ENCODE measurements at places on chromosomes 1 and 21.

DNA sequence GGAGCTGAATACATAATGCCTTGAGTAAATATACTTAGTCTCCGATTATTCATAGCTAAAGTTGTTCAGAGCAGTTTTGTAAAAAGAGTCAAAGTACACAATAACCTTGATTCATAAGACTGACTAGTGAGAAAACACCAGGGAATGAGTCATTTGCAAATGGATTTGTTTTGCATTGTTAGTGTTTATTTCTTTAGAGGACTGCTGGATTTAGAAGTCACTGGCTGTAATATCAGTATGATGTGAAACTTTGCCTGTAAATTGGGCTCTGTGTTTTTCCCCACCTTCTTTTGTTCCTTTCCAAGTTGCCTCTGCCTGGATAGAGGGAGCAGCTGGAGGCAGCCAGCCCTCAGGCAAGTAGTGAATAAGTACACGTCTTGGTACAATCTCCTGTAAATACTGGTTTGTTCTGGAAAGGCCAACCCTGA, 474.7 kb downstream of the NUF2 start:
- no peak for DNase-seq

GRCh38 chr1:54153535-54154439, 987 bp upstream of the CDCP2 start:
- no peak for DNase-seq

DNA sequence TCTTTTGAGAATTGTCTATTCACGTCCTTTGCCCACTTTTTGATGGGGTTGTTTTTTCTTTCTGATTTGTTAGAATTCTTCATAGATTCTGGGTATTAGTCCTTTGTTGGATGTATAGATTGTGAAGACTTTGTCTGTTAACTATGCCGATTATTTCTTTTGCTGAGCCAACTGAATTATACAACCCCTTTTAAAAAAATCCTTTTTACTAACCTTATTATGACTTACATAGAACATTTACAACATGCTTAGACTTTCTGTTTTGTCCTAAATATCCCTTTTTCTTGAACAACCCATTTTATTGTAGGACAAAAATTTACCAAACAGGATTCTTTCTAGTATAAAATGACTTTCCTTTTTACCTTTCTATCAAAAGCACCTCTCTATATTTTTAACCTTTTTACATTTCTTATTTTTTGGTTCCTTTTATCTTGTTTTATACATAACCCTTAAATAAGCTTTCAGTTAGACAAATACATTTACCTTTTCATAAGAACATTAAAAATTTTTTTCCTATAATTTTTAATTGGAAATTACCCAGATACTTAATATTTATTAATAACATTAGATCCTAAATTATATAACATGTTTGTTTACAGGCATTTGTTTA, 70.4 kb upstream of the TTLL7 start:
- DNase-seq = no peak

- DNase-seq = no peak
These were observed 350.6 kb upstream of the NCAM2 start for GRCh38 chr21:20647607-20648006.

GRCh38 chr1:101603726-101604125, 366.9 kb downstream of the S1PR1 start:
- no peak for DNase-seq

- DNase-seq = no peak
These were observed 13.2 kb downstream of the SETD4 start for GRCh38 chr21:36047139-36047538.

DNA sequence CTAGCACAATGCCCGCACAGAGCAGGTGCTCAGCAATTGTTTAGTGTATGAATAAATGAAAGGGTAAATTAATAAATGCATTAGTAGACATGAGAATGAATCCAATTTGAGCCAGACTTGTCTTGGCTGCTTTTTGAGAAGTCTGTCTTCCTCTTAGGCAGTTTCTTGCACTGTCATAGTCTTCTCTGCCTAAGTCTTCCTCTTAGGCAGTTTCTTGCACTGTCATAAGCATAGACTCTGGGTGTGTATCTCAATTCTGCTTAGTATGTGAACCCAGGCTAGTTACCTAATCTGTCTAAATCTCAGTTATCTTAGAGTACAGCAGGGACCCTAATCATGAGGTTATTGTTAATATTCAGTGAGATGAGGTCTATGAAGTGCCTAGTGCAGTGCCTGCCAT, 27.2 kb downstream of the NHLH2 start:
- DNase-seq = no peak

DNA sequence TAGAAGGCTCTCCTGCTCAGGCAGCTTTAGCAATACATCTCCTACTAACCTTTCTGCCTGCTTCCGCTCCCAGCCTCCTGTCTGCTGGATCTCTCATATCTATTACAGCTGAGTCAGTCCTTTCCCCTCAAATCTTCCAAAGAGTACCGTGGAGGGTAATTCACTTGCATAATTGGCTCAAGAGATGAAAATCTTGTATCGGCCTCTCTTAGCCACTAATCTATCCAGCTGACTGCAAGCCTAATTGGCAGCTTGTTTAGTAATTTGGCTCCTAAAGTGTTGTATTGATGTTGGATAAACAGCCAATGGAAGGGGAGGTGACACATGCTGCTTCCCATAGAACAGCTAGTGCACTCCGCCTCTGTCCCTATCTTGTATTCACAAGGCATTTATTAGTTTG, 195.7 kb downstream of the GPATCH2 start:
- DNase-seq = no peak

- DNase-seq = peak; percentile 45
These were observed 219.8 kb upstream of the DUSP10 start for GRCh38 chr1:221961532-221962292.

DNA sequence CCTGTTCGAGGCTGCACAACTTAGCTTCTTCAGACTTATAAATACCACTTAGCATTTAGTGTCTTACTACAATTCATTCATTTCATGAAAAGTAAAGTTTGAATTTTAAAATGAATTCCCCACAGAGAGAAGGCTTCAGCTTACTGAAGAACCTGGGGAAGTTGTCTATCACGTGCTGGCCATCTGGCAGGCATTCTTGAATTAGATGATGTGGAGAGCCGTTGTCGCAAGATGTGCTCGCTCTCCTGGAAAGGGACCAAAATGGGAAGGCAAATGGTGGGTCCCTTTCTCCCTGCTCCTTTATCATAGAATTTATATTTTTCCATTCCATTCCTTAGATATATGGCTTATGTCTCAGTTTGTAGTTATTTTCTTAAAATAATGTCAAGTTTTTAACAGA, 90.5 kb downstream of the CD247 start:
- DNase-seq = no peak

DNA sequence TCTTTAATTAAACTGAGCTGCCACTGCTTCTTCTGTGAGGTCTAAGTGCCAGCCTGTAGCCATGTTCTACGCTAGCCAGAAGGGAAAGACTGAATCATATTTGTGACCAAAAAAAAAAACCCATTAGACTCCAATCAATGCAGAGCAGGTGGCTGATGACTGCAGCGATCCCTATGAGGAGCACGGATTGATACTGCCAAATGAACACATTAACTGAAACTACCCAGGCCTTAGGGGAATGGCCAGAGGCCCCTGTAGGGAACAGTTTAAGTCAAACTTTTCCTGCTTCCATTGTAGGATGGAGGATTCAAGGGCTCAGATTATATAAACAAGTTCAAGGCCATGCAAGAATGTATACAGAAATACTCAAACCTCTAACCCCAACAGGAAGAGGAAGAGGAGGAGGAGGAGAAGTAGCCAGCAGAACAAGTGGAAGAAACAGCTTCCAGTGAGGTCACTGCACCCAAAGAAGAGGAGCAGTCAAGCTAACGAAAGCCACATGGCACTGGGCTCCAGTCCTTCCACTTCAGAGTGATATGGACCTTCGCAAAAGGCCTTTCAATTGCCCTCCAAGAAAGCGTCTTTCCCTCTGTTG, 328.3 kb downstream of the SMYD3 start:
- DNase-seq = no peak

- no peak for DNase-seq
These were observed 464.6 kb downstream of the PCP4 start for GRCh38 chr21:40331804-40332203.

DNA sequence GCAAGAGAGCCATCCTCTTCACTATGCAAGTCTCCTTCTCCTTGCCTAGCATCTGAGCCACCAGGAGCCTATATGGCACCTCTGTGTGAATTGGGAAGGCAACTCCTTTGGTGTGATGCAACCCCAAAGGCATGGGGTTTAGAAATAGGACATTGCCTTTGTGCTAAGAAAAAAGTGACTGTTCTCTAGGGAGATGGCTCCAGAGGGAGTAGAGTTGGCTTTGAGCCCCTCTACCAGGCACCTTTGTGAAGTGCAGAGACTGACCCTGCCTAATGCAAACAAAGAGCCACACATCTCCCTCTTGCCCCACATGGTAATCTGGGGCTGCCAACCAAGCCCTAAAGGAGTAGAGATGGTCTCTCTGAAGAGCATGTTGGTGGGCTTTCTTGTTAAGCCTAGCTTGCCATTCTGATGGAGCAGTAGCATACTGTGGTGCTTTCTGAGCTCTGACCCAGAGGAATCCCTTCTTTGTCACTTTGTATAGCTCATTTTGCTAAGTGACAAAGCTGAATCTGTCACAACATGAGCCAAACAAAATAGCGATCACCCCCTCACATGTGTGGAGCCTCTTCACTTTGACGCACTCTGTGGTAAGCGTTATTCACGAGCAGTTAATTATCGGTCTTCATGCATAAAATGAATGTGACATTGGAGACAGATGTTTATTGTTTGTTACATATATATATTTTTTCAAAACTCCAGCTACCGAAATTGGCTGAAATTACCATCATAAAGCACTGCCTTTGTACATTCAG, 74.4 kb downstream of the RWDD3 start:
- DNase-seq = no peak

GRCh38 chr1:145985502-145986439, 10.6 kb downstream of the TXNIP start:
- DNase-seq = no peak

DNA sequence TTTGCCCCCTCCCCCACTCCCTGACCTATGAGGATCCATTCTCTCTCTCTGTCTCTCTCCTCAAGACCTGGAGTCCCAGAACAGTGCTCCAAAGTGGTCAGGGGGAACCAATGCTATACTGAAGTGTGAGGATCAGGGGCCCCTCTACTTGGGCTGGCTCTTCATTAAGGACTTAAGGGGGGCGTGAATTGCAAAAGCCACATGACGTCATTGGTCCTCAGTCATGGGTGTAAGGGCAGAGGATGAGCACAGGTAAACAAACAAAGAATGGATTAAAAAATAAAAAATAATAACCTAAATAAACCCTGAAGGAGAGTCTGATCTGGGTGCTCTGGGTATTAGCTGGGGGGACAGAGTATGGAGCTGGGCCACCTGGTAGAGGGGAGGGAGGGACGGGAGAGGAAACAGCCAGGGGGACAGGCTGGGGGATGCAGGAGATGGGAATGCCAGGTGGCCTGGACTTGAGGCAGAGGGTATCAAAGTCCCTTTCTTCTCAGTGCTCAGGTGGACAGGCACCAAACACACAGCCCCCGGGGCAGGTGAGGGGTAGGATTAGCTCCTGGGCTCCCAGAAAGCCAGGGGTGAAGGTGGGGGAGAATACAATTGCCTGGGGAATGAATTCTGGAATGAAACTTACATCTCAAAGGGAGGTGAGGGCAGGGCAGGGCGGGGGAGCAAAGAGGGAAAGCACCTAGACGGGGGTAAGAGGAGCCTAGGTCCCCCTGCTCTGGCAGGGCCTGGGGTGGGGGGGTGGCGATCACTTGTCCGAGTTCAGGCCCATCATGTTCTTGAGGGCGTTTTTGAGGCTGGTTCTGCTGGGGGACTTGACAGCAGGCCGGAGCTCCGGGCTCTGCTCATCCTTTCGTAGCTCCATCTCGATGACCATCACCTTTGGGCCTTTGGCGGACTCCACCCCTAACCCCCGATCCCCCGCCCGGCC, 4.6 kb downstream of the MPZ start:
- no peak for DNase-seq
